MM.1S (cell line): ENCODE measurements at places on chromosomes 3 and 15.

DNA sequence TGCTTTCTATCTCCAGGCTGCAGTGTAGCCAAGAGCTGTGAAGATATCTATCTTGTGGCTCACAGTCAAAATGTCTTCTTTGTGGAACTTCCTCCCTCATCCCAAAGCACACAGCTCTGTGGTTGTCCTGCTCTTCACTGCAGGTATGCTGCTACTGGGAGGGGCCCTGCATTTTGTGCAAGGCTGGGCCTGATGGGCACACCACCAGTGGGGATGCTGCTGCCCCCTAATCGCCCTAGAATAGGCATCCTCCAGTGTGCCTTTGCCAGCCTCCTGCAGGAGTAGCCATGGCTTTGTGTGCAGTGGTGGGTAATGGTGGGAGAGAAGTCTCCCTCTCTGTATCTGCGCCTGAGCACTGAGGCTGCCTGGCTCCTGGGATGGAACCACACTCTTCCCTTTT lies 297.3 kb downstream of the DOCK3 start:
- no peak for DNase-seq

- peak; percentile 16 for DNase-seq
Measured at GRCh38 chr15:36831904-36832287, 252.5 kb downstream of the CDIN1 start.

DNA sequence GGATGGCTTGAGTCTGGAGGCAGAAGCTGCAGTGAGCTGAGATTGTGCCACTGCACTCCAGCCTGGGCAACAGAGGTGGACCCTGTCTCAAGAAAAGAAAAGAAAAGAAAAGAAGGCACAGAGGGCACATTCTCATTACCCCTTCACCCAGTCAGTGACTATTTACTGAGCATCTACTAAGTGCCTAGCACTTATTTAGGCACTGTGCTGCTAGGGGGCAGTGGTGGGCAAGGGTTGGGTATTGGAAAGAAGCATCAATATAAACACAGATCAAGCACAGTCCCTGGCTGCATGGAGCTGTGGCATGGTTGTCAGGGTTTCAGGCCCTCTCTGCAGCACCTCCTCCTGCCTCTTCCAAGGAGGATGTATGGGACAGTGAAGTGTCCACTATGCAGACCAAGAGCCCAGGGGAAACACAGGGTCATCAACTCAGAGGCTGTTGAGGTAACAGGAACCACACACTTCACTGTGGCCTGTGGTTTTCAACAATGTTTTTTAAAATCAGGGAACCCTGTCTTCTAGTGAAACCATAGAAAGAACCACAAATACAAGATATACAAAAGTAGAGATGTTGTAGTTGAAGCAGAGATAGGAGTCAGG lies 138.5 kb downstream of the RAB11A start:
- no peak for DNase-seq

- peak; percentile 22 for DNase-seq
Measured at GRCh38 chr3:179236669-179237301, 14.1 kb downstream of the KCNMB3 start.

DNA sequence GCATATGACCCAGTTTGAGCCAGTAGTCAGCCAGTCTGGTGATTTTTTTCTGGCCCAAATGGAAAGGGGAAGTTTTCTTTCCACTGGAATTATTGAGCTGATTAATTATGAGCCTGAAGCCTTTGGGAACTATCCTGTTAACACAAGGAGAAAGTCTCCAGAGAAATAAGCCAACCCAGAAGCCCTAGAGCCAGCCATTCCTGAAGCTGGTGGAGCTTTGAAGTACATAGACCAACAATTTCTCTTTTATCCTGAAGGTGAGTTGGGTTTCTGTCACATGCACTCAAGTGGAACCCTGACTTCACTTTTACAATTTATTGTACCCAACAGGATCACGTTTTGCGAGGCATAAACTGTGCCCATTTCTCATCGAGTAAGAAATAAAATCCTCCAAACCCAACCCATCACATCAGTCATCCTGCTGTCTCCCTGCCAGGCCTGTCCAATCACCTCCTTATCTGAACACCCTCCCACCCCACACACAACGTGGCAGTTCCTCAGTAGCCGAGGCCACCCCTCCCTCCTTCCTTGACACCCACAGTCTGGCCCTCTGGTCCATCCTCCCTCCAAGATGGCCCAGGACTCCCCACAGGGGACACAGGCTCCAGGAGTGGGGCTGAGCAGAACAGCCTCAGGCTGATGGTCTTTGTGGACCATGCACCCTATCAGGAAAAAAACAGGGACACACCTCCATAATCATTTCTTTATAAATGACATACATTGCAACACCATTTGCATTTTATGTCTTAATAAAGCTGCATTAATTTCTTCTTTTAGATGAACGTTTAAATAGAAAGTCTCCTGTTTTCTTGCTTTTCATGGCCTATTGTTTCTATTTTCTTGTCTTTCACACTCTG lies 55.7 kb upstream of the GATA2 start:
- DNase-seq, result no peak

DNA sequence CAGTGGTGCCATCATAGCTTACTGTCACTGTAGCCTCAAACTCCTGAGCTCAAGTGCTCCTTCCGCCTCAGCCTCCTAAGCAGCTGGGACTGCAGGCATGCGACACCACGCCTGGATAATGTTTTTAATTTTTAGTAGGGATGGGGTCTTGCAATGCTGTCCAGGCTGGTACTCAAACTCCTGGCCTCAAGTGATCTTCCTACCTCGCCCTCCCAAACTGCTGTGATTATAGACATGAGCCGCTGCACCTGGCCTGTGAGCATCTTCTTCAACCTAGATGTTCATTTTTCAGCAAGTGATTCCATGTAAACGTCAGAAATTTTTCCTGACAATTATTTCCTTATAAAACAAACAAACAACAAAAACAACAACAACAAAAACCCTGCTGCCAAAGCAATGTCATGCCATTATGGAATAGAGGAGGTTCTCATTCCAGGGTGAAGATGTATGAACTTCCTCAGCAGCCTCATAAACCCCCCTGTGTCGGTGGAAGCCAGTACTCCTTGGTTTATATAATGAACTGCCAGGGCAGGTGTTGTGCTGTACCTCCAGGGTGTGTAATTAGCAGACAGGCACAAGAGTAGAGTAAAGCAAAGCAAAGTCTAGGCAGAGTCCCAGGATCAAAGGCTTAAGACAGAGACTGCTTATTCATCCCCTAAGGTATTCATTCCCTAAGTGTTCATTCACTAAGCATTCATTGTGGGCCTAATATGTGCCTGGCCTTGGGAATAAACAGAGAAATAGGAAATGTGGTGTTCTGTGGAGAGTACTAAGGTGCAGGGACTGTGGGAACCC lies 44.6 kb downstream of the NR2C2 start:
- DNase-seq, result no peak

DNA sequence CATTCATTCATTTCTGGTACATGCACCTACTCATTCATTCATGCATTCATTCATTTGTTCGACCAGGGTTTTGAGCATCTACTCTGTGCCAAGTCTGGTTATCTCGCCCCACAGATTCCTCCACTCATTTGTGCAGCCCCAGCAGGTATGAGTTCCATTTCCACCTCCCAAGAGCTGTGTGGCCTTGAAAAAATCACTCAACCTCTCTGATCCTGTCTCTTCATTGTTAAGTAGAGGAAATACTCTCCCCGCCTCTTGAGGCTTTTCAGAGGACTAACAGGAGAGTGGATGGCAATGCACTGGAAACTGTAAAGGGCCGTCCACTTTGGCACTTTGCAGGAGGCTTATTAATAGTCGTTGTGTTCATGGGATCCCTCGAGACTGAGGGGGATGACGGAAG lies 61.8 kb downstream of the CYP11A1 start:
- no peak for DNase-seq

DNA sequence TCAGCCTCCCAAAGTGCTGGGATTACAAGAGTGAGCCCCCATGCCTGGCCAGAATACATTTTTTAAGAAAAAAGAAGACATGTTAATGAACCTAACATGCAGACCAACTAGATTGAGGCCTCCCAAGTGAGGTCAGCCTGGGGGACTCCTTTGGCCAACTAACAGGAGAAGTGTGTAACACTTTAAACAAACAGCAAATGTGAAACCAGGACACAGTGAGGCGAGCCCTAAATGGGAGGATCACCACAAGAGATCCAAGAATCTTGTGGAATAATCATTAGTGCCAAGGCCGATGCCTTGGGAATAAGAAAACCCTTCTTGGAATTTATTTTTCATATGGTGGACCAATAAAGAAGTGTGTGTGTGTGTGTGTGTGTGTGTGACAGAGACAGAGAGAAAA lies 73.9 kb downstream of the ATP10A start:
- no peak for DNase-seq

DNA sequence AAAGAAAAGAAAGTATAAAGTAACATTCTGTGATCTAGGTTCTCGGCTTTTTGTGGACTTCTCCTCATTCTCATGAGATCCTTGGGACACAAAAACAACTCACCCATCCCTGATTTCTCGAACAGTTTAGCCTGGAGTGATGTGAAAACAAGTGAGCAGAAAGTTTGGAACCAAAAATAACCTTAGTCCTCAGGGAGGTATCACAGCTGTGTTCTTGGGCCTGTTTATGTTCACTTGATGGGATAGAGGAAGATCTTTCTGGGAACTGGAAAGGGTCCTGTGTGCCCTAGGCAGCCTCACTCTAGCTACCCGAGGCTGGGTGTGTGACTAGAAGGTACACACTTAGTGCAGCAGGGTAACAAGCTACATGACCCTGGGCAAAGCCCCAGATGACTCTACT lies 308.8 kb upstream of the PDZRN3 start:
- no peak for DNase-seq

DNA sequence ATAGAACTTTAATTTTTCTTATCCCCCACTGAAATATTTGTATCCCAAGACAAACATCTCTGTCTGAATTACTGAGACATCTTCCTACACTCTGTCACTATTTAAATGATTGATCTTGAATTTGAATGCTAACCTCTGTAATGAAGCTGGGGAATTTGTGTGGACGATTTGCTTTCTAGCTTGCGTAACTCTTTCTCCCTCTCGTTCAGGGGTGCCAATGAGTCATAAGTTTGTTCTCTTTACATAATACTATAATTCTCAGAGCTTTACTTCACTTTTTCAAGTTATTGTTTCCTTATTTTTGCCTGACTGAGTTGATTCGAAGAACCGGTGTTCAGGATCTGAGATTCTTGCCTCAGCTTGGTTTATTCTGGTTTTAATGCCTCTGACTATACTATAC lies 783.3 kb upstream of the CADM2 start:
- DNase-seq, result no peak

DNA sequence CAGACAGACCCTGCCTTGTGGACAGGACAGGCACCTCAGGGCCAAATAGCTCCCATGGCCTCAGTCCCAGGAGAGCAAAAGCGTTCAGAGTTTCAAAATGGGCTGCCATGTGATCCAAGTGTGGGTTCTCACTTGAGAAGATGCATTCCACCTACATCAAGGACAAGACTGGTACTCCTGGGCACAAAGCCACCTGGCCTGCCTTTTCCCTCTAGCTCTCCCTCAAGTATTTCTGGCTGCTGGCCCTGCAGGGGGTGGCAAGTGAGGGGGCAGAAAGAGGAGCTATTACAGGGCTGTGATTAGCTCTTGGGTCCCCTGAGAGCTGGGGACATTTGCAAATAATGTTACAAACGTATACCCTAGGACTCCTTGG lies 6.5 kb upstream of the COL7A1 start:
- DNase-seq, result no peak

DNA sequence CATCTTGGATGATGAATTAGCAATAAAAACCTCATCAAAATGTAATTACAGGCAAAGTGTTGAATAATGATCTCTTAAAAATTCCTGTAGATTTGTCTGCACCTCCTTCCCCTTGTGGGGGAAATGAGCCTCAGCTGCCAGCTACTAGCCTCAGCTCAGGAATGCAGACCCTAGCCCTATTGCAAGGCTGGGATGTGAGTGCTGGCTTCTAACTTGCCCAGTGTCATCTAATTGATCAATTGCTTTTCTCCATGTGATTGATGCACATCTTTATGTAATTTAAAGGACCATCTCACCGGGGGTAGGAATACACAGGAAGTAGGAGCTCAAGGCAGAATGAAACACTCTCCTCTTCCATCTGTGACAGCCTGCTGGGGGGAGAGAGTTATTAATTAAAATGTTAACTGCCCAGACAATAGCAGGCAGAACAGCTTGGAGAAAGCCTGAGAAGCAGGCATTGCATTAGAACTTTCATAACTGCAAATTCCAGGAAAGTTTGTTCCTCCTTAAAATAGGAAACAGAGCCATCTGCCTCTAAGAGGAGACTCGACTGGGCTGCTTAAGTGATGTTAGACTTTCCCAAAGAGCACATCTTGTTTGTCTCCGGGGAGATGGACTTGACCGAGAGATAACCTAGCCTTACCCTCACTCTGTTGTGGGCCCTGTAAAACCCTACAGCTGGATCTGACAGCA lies 69.6 kb downstream of the LRTM1 start:
- DNase-seq, result no peak

DNA sequence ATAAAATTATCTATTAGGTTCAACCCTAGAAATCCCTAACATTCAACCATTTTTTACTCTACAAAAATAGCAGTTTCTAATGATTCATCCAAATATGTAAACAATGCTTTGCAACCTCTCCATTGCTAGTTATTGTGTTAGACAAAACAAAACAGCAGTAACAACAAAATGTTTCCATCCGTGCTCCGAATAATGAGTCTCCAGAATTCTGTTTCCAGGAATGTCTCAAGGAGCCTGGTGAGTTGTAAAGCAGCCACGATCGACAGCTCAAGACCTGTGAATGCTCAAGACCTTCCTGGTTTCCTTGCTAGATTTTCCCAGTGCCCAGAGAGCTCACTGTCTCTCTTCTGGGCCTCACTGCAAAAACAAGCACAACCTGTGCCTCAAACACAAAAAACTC lies 49.9 kb downstream of the CHRD start:
- no peak for DNase-seq

GRCh38 chr3:146335386-146335785 lies 84.5 kb upstream of the PLSCR4 start:
- DNase-seq, result no peak
